ENCODE measurements at places on chromosomes 12 and 14.

- DNase-seq, result no peak
These were observed 274.2 kb downstream of the TTC6 start for GRCh38 chr14:37869633-37870032.

- DNase-seq, result no peak
These were observed 6.0 kb downstream of the FAR2 start for GRCh38 chr12:29155079-29155478.

GRCh38 chr14:31927348-31927832 is 149.7 kb upstream of the ARHGAP5 start:
- DNase-seq, result no peak

- DNase-seq, result no peak
These were observed 20.9 kb downstream of the FBXW8 start for GRCh38 chr12:116931665-116932064.

DNA sequence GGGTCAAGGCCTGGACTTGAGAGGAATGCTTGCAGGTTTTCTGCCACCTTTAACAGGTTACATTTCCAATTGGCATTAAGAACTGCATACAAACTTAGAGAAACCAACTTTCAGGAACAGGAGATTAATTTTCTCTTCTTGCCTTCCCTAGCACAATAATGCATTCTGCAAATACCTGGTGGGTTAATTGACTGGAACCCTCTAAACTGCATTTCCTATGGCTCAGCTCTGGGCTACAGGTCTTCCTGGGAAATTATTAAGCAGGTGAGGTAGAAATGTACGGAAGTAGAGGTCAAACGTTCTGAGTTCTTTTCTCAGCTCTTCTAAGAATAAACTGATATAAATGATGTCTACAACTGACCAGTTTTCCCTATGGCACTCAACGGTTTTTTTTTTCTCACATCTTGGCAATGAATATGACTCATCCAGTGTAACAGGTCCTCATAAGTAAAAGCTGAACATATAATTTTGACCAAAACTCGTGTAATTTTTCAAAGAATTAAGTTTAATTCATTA is 144.9 kb upstream of the PELI2 start:
- no peak for DNase-seq
